ENCODE measurements at places on chromosomes 13 and 19.

DNA sequence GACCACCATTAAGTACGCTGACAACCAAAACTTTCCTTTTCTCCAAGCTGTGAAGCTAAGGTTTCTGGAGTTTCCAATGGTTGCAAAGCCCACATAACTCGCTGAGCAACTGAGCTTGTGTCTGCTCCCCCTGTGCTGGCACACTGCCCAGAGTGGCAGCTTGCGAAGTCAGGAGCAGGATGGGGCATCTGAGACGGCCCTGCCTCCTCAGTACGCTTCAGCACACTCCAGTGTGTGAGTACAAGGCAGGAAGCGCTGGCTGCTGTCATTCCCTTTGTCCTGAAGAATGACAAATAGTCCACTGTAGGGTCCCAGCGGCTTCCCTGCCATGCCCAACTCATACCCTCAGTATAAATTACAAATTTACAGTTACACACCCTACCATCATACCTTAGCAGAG lies 51.5 kb downstream of the SKA3 start:
- DNase-seq, result no peak

GRCh38 chr13:97116754-97117153 lies 105.4 kb upstream of the MBNL2 start:
- DNase-seq, result no peak

- no peak for DNase-seq
Observed at GRCh38 chr13:35499676-35500075, 23.2 kb upstream of the MAB21L1 start.

- DNase-seq, result no peak
Observed at GRCh38 chr13:40275155-40275554, 391.3 kb downstream of the FOXO1 start.

- no peak for DNase-seq
Observed at GRCh38 chr19:1262623-1263123, 6.5 kb upstream of the CIRBP start.

- no peak for DNase-seq
Observed at GRCh38 chr19:30385666-30386065, 13.5 kb downstream of the ZNF536 start.

DNA sequence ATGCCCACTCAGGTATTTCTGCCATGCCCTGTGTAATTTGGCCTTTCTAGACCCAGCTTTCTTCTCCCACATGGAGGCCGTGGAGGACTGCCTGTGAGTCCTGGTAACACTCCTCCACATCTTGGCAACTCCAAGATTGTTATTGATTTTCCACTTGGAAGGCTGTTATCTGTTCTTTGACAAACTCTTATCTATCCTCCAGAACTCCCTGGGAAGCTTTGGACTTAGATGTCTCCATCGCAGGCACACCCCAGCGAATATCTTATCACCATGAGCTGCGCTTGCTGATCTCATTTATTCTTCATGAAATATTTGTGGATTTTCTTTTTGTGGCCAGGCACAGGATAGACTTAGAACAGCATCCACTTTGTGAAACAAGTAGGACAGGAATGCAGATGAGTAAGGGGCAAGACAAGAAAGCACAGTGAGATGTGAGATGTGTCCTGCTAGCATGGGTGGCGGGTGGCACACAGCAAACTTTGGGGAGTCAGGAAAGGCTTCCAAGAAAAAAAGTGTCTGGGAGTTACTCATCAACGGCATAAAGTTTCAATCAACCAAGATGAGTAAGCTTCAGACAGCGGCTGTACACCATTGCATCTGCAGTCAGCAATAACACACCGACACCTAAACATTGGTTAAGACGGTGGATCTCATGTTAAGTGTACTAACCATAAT lies 84.5 kb upstream of the IRS2 start:
- DNase-seq, result no peak

DNA sequence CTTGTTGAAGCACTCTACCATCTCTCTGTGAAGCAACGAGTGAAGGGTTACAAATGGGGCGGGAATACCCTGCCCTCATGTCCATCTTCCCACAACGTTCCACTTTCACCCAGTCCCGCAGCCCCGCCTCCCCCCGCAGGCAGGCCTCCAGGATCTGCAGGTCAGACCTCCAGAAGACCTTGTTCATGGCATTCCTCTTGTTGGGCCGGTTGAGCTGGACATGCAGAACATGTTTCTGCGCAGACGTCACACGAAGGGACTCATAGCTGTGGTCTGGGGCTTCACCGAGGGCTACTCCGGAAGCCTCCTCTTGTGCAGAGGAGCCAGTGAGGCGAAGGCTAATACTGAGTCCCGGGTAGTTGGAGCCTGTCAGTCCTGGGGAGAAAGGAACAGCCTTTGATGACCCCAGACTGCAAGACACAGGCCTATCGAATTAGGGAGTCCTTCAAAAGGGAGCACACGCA lies 420 bp downstream of the ECH1 start:
- DNase-seq, result no peak

DNA sequence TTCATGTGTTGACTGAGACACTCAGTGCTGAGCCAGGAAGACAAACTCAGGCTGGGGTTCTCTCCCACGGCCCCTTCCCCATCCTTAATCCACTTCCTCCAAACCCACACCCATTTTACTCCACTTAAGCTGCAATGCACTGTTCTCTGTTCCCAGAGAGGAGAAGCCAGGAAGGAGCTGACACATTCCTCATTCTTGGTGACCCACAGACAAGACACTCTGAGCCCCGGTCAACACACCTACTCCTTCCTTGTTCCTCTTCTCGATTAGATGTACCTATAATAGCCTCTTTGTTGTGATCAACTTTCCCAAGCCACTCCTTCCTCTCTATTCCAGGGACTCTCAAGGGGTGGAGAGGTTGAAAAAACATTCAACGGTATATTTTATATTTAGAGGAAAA lies 47.1 kb downstream of the INSR start:
- no peak for DNase-seq

DNA sequence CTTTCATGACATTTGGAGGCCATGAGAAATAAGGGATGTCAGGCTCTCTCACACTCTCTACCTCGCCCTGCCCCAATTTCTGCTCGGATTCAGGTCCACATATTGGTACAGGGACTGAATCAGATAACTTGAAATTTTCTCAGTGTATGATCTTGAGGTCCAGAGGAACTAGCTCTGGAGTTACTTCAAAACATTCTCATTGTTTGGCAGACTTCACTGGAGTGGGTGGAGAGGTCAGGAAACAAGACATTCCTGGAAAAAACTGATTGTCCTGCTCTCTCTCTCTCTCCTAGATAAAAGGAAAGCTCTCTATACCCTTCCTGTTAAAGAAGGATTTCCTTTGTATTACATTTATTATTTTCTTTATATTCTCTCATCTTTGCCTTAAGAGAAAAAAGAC lies 428.1 kb upstream of the DACH1 start:
- DNase-seq, result no peak

Measured in stimulated activated CD8-positive, alpha-beta memory T cell treated with anti-CD3 and anti-CD28 coated beads, Interleukin-12 subunit alpha, Interleukin-12 subunit beta, amount 100 ng/mL, for 1 hour (primary cell).